ENCODE measurements at places on chromosomes 16 and 17.

DNA sequence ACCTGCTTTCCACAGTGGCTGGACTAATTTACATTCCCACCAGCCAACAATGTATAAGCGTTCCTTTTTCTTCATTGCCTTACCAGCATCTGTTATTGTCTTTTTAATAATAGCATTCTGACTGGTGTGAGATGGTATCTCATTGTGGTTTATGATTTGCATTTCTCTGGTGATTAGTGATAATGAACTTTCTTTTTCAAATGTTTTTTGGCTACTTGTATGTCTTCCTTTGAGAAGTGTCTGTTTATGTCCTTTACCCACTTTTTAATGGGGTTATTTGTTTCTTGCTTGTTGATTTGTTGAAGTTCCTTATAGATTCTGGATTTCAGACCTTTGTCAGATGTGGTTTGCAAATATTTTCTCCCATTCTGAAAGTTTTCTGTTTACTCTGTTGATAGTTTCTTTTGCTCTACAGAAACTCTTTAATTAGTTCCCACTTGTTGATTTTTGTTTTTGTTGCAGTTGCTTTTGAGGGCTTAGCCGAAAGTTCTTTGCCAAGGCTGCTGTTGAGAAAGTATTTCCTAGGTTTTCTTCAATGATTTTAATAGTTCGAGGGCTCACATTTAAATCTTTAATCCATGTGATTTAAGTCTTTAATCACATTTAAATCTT is 26.8 kb downstream of the ITGAM start:
- DNase-seq: no peak

DNA sequence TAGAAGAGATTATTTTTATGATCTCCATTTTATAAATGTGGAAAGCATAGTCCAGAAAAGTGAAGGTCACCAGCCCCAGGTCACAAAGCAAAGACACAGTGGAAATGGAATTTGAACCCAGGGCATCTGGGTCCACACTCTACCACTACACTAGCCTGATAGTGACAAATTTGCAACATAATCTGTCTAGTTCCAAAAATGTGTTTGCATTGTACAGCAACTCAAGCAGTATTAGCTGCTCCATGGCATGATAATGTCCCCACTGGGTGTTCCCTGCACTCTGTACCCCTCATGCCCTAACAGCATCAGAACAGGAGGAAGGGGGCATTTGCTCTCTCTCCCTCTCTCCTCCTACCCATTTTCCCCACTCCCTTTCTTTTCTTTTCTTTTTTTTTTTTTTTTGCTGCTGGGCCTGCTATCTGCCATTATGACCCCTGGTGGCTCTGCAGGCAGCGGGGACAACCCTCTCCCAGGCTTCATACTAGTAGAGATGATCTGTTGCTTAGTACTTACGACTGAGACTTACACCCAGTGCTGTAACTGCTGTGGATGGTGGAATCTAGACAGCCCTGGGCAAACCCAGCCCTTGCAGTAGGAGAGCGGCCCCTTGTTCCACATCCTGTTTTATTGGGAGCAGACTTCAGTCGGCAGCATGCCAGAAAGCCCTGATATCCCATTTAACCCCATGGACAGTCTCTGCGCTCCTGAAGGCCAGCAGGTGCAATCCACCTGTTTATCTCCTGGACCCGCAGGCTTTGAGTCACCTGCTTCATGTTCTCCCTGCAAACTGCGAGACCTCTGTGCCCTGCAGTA is 306.3 kb downstream of the SOX9 start:
- DNase-seq: no peak

DNA sequence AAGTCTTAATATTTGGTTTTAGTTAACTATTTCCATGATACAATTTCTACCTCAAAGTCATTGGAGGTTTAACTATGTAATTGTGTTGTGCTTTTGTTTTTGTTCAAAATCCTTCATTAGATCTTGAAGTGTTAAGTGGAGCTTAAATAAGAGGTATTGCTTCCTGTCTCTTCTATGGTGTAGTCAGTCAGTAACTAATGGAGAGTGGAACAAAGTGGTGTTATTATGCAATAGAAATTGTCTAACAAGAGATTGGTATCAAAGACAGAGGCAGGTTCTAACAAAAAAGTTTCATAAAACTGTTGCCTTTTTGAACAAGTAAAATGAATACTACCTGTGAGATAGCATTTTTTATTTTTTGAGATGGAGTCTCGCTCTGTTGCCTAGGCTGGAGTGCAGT is 45.2 kb downstream of the GRB7 start:
- DNase-seq: no peak

GRCh38 chr17:28407974-28408306 is 1.9 kb upstream of the SLC46A1 start:
- DNase-seq: no peak

DNA sequence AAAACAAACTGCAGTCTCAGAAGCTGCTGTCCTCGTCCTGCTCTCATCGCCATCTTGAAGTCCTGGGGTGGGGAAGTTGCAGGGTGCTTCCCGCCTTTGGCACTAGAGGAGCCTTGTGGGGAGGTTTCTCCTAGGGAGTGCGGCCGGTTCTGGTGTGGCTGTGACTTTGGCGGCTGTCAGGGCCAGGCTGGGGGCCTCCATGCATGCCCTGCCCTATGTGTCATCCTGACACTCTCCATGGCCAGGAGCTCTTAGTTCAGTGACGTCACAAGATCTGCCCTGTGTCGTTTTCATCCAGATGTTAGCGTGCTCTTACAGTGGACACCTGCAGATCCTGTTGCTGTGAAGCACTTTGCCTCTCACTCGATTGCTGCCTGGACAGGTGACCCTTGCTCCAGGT is 49.6 kb downstream of the PLD6 start:
- DNase-seq: no peak

DNA sequence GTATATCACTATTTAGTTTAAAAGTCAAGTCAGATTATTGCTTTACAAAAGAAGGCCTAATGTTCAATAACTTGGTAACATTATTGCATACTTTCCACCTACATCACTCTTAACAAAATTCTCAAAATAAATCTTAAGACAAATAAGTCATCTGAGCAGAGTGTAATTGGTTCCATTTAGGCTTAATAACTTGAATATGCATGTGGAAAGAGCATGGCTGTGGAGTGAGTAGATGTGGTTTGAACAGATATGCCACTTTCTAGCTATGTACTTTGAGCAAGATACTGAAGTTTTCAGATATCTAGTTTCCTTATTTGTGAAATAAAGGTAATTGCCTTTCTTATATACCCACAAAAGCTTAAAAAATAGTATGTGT is 6.7 kb upstream of the EVI2A start:
- no peak for DNase-seq

DNA sequence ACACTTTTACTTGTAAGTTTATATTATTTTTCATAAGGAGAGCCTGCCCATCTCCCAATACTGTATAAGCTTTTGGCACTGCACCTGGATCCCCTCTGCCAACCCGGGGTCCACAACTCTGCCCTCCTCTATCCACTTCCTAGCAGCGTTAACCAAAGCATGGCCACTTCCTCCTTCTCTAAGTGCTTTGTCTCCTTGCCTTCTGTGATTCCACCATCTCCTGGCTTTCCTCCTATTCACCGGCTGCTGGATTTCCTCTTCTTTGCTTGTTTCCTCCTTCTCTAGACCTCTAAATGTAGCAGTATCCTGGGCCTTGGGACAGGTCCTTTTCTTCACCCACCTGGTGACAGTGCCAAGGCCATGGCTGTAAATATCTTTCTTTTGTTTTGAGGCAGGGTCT is 20.0 kb upstream of the WFIKKN2 start:
- no peak for DNase-seq

DNA sequence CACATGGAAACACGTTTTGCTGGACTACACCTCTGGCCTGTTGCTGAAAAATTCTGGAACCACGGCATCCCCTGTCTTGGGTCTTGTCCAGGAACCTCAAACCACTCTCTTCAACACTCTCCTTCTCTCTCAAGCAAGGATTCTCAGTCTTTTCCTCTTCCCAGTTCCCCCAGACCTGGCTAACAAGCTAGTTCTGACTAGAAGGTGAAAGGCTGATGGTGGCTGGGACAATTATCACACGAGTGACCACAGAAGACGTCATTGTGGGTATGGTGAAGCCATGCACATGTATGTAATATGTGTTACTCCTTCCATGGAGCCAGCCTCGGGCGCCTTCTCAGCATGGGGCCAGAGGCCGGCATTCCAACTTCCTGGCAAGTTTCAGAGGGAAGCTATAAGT is 123.0 kb downstream of the CDYL2 start:
- DNase-seq: no peak

DNA sequence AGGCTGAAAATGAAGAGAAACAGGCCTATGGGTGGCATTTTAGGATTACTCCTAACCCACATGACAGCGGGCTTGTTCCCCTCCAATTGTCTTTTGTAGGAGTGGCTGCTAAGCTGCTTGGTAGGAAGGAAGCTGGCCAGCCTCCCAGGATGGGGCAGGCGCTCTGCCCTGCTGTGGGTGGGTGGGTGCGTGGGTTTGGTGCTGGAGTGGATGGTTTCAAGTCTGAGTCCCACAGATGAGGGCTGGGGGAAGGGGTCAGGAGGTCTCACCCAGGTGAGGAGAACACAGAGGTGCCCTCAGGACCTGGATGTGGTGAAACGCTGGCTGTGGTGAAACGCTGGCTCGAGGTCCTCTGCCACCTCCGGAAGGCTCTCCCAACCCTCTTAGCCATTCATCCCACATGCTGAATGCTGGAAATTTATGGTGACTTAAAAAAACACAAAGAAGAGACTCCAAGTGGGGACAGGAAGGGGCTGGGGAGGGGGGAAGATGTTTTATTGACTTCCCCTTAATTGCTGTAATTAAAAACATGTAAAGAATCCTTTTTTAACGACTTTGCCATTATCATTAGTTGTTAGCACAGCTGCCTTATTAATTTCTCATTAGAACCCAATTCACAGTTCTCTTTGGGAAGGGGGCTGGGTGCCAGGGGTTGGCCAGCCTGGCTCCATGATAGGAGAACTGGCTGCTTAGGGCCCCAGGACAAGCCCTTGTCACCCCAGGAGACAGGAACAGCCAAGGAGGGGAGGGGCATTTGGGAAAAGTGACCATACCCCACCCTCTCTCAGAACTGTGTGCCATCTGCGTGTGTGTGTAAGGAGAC is 153.5 kb upstream of the CDC42EP4 start:
- no peak for DNase-seq

DNA sequence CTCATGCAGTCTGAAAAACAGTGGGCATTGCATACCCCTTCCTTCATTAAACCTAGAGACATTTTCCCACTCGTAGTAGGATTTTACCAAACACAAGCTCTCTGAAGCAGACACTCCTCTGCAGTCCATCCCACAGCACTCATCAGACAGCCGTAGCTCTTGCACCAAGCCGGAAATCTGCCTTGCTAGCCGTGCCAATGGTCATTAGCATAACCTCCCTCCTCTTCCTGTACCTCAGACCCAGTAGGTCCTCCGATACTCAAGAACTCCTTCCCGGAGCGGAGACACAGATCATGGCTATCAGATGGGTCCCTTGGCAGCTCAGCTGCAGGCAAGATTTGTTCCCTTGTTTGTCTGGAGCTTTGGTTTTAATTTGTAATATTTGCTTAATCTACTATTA is 483.1 kb upstream of the PSMD7 start:
- DNase-seq: no peak

DNA sequence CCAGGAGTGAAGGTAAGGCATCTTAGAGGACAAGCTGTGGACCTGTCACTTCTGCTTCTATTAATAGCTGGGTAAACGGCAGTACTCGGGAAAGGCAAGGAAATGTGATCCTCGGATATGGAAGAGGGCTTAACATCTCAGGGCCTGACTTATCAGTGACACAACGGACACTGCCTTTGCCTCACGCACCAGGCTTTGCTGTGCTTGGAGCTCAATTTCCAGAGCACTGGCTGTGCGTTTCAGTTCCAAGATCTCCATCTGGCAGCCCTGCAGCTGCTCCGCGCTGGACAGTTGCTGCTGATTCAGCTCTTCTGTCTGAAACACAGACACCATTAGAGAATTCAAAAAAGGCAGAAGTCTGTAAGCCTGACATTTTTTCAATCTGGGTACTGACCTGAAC is 3.5 kb downstream of the KRT40 start:
- no peak for DNase-seq

DNA sequence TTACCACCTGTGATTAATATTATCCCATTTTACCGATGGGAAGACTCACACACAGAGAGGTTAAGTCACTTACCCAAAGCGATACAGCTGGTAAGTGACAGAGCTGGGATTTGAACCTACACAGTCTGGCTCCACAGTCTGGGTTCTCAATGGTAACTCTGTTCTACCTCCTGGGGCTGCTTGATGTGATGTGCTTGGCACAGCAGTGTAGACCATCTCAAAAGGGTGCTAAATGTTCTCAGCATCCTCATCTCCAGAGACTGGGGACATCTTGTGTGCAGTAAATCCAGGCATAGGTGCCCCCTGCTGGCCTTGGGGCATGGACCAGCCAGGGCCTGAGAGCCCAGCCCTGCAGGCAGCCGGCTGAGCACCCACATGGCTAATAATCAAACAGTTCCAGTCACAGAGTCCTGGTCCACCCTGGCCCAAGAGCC is 15.4 kb upstream of the KATNB1 start:
- DNase-seq: peak; percentile 43

DNA sequence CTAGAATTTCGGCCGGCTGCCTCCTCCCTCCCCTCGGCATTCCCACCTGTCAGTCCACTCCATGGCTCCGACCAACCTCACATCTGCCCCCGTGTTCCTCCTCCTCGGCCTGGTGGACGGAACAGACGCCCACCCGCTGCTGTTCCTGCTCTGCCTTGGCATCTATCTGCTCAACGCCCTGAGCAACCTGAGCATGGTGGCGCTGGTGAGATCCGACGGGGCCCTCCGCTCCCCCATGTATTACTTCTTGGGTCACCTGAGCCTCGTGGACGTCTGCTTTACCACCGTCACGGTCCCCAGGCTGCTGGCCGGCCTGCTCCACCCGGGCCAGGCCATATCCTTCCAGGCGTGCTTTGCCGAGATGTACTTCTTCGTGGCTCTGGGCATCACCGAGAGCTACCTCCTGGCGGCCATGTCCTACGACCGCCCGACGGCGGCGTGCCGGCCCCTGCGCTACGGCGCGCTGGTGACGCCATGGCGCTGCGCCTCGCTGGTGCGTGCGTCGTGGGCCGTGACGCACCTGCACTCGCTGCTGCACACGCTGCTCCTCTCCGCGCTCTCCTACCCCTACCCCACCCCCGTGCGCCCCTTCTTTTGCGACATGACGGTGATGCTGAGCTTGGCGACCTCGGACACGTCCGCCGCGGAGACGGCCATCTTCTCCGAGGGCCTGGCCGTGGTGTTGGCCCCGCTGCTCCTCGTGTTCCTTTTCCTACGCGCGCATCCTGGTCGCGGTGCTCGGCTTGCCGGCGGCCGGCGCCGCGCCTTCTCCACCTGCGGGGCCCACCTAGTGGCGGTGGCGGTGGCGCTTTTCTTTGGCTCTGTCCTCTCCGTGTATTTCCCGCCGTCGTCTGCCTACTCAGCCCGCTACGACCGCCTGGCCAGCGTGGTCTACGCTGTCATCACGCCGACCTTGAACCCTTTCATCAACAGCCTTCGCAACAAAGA is at the start of gene OR3A2:
OR3A2 (minus strand) TSS at position 440 of the 948 bp plus-strand sequence.
- DNase-seq: no peak

DNA sequence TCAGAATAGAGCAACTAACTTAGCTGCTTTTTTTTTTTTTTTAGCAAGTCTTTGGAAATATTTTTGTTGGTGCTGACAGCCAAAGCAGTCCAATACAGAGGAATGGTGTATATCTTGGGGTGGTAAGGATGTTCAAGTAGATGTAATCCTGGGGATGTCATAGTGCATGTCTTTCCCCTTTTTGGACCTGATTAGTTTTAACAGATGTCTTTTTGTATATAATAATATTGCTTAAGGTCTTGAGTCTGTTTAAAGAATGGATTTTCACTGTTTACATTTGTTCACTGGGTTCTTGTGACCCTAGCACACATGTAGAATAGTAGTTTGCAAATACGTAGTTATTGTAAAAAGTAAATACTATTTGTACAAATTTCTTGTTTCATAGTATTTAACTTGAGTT is 7.9 kb downstream of the TAF15 start:
- DNase-seq: no peak

- DNase-seq: no peak
These were observed 109.0 kb downstream of the RAP1GAP2 start for GRCh38 chr17:2905269-2905668.
